ENCODE measurements at places on chromosomes 13 and 19.
A peak's percentile ranks its signal among the peaks of the same experiment; 100 is the strongest.

DNA sequence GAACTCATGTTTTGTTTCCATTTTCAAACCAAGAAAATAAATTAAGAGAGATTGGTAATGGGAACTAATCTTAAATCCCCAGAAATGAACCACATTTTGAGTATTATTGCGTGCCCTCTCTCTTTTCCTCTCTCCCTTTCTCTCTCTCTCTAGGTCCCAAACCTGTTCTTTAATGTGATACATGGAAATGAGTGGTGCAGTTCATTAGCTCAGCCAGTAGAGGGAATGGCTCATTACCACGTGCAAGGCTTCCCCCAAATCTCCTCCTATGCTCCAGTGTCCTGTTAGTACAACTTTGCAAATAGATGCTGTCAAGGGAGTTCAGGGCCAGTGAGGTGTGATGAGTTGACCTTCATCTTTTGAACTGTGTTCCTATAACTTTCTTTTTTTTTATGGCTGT is 178.4 kb downstream of the FGF9 start:
- DNase-seq, result peak; percentile 4

DNA sequence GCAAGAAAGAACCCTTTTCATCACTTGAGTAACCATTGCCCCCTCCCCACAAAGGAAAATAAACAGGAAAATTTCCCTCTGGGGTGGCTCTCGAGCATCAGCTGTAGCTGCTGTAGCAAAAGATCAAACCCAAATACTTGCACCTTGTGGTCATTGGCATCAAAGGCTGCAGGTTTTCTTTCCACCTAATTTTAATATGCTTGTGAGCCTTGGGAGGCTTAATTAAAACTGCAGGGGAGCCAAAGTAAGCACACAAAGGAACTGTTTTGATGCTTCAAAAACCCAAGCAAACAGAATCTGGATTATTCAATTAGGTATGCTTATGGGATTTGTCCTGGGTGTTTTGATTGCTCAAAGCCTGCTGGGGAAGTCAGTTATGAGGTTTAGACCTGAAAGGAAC is 119.5 kb downstream of the SHISA2 start:
- peak; percentile 76 for DNase-seq

DNA sequence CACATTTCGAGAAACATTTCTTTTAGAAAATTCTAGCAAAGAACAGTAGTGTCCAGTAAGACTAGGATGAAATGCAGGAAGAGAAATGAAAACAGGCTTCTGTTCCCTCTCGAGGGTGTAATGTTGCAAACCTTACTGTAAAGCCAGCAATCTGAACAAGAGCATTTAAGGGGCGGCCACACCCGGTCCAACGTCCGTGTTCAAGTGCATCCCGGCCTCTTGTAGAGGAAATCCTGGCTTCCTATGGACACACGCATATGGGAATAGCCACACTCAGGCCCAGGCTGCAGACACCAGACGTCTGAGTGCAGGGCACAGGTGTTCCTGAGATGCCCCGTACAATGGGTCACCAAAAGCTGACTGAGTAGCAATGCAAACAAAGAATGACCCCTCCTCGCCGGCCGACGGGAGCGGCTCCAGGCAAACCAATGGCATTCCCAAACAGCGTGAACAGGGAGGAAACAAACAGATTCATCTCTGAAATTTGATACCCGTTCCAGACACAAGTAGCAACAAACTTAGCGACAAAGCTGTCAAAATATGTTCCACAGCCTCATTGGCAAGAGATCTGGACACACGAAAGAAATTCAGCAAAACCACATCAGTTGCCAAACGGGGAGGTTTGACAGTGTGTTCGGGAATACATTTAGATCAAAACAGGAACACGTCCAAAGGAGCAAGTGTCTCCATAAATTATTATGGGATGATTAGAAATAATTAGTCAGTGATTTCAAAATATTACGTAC is 278.6 kb upstream of the TSHZ3 start:
- DNase-seq, result no peak

DNA sequence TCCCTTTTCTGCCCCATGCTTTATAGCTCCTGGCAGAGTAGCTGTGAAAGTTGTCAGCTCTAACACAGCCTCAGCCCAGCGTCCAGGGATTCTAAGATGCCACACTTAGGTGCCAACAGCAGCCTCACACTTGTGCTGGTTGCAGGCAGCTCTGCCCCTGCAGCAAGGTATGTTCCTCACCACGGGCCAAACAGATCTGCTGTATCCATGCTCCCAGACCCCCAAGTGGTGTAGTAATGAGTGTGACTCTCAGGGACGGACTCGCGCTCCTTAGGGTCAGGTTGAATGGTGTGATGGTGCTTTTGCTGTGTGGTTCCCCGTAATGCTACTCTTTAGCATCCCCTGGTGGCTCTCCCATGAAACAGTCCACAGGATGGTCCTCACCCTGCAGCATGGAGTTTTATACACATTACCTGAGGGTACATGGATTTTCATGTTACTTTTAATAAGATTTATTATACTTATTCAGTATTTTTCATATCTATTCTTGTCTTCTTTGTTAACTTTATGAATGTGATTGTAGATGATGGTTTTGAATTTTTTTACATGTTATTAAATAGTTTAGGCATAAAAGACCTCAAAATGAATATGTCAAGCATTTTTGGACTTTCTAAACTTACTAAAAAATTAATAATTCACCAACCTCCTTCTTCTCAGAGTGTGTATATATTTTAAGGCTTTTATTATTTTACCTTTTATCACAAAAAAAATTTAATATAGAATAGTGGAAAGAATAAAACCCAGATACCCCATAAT is 232.5 kb downstream of the SLC7A1 start:
- peak; percentile 34 for DNase-seq

DNA sequence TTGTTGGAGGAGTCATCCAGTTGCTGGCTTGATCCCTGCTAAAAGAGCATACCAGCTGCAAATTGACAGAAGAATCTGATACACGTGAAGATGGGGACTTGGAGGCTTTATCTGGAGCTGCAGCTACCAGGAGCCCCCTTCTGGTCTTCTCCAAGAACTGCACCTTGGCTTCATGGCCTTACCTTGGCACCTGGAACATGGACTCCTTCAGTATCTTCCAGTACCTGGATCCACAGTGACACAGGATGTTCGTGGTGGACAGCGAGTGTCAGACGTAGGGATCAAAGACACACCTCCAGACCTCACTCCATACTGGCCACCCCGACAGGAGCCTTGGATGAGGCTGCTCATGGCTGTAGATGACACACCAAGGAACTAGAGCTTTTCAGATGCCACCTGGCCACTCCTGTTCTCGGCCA is 9.9 kb upstream of the ACSBG2 start:
- DNase-seq, result peak; percentile 79

DNA sequence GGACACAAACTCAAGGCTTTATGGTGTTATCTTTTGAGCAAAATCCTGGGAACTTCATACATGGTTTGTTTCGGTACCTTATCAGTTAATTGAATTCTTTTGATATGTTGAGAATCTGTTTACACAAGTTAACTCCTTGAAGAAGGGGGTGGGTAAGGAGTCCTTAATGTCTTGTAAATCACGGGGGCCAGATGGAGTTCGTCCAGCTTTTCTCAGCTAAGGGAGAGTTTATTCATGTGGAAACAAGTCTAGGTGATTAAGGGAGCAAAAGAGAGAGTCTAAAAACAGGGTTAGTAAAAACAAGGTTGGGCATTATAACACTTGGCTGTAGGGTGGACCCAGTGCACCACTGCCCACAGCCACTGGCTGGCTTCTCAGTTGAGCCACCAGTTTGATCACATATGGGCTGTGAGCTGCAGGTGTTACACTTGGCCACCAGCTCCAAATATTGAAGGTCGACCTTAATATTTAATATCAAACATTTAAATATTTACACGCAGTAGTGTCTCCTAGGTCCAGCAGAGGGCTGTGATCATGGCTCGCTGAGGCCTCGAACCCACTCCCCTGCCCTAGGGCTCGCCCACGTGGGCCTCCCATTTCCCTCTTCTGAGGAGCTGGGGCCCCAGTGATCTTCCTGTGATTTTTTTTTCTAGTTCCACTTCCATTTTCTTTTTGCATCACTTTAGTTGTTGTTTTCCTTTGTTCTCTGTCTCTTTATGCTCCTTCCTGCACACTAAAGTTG is 21.0 kb upstream of the ZNF43 start:
- no peak for DNase-seq

GRCh38 chr13:90683711-90684131 is 663.8 kb upstream of the MIR17HG start:
- DNase-seq, result no peak

DNA sequence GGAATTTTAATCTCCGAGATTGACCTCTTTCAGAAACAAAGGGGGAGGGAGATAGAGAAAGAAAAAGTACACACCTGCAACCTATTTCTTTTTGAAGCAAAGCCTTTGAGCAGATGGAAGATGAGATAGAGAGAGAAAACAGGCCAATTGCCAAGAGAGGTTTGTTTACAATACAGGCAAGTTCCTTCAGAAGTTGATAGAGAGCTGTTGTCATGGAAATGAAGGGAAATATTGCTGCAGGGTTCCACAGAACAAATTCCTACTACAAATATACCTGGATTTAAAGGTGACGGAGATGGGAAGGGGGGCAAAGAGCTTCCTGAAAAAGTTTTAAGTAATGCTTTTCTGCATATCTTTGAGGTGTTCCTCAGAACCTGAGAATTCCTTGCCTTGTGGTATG is 388.4 kb downstream of the NDFIP2 start:
- peak; percentile 48 for DNase-seq

DNA sequence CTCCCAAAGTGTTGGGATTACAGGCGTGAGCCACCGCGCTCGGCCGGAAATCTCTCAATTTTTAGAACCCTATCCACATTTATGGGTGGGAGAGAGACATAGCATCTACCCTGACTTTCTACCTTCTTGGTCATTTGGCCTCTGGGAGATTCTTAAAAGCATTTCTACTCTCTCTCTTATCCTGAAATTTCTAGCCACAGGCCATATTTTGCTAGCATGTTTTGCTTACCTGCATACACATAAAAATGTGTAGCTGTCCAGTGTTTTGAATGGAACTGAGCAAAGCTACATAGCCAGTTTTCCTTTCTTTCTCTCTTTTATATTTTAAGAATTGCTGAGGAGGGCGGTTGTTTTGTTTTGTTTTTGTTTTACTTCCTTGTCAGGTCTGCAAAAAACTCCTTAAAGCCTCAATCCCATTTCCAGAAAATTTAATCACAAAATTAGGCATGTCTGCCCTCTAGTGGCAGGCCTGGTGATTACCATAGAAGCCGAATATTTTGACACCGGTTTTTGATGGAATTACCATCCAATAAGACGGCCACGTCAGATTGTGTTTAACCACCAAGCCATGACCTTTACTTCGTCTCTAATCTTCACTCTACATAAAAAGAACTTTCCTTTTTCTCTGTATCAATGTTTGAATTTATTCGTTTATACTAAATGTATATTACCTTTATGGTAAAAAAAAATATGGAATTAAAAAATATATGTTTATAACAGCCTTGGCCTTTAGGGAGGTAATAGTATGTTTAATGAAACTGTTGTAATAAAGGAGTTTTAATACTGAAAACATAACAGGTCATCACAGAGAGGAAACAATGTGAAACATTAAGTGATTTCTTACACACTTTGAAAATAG is 34.4 kb upstream of the OXGR1 start:
- DNase-seq, result peak; percentile 44

- no peak for DNase-seq
Measured at GRCh38 chr19:4518345-4519171, at the start of gene PLIN4. PLIN4 (minus strand) TSS chr19:4518486; CDS start chr19:4518272, 214 bp downstream.

GRCh38 chr13:53501387-53501786 is 472.8 kb downstream of the OLFM4 start:
- no peak for DNase-seq

DNA sequence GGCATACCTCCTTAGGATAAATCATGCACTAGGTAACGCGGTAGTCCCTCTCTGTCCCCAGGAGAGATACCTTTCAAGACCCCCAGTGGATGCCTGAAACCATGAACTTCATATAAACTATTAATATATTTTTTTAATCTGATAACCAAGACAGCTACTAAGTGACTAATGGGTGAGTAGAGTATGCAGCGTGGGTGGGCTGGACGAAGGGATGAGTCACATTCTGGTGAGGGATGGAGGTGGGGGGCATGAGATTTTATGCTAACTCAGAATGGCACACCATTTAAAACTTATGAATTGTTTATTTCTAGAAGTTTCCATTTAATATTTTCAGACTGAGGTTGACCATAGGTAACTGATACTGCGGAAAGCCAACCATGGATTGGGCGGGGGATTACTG is 46.2 kb downstream of the CDK8 start:
- DNase-seq, result no peak

DNA sequence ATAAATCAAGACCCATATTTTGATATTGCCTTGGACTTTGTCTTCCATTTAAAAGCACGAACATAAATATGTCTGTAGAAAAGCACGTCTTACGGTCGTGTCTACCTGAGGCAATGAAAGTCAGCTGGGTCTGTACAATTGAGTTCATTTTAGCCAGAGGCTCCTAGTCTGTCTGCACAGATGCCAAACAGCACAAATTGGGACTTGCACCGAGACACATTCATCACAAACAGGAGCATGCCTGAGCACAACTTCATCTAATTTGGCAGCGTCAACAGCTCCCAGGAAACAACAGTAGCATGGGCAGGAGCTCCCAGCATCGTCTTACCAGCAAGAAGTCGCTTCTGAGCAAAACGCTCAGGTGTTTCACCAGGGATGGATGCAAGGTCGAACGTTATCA is 687.0 kb downstream of the EFNB2 start:
- DNase-seq, result no peak

DNA sequence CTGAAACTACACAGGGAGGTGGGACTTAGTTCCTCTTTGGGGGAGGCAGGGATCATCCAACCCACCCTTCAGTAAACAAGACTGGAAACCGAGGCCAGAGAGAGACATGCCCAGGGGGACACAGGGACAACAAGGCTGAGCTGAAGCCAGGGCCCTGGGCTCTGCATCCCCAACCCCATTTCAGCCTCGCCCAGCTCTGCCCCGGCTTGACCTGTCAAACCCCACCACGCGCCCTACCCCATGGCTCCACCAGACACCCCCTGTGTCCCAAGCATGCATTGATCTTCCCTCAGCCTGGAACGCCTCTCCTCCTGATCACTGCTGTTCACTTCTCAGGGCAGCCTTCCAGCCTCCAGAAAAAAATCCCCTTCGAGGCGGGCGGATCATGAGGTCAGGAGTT is 2.0 kb upstream of the APC2 start:
- DNase-seq, result no peak

GRCh38 chr19:7618348-7618747 is 11.0 kb downstream of the XAB2 start:
- DNase-seq, result no peak

All from COR-L47 (cell line).